ENCODE measurements at places on chromosomes 2 and 18.
A peak's percentile ranks its signal among the peaks of the same experiment; 100 is the strongest.

- DNase-seq, result no peak
Measured at GRCh38 chr2:68747413-68747812, 12.8 kb downstream of the ARHGAP25 start.

GRCh38 chr2:207394812-207395534 lies 134.8 kb upstream of the CREB1 start:
- DNase-seq, result peak; percentile 23

GRCh38 chr2:201172279-201172678 lies 10.7 kb upstream of the CASP10 start:
- no peak for DNase-seq

GRCh38 chr2:163248376-163249253 lies 410.0 kb upstream of the KCNH7 start:
- no peak for DNase-seq

GRCh38 chr2:3830796-3831195 lies 127.4 kb downstream of the DCDC2C start:
- DNase-seq, result no peak

DNA sequence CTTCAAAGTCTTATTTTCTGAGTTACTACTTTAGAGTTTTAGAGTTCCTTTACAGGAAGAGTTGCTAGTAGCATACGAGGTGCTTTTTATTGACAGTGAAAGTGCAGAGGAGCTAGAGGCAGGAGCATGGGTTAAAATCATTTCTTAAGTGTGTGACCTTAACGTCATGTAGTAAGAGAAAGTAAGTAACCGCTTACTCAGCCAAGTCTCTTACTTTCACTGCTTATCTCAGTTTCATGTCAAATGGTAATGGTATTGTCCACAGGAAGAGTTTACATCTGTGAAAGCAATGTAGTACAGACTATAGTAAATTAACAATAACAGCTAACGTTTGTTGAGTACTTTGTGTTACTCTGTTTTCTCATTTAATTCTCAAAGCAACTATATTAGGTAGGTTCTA lies 12.6 kb downstream of the NDUFAF7 start:
- DNase-seq, result no peak

All from stimulated activated CD4-positive, alpha-beta T cell treated with anti-CD3 and anti-CD28 coated beads, Interleukin-4, amount 100 ng/mL, for 1 hour (primary cell).